ENCODE measurements at places on chromosomes 1 and 21.

- no peak for DNase-seq
Measured at GRCh38 chr1:151553659-151554058, 13.6 kb downstream of the TUFT1 start.

DNA sequence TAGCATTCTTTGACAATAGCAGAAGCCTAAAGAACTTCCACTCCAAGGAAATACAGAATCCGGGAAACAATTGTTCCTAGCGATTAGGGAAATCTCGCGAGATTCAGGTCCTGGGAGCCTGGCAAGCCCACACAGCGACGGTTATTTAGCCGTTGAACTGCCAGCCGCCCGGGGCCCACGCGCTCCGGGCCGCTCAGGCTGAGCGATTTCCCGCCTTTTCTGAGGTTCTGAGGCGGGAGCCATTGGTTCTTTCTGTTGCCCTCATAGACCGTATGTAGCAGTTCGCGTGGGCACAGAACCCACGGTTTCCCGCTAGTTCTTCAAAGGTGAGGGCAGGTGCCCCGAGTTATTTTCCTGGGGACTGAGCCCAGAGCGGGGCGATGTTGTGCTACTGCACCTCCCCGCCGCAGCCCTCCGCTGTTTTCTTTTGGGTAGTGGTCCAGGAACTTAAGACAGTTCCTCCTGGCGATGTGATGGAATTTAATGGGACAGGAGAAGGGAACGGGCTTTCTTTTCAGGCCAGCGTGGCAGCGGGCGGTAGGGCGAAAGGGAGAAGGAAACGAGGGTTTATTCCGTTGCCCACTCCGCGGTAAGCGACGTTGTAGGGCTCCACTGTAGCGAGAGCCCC lies at the start of gene SYCP1:
Gene SYCP1 (plus strand): TSS at position 171 of the 628 bp plus-strand sequence. CDS start 602 bp downstream, outside the sequence.
- no peak for DNase-seq

DNA sequence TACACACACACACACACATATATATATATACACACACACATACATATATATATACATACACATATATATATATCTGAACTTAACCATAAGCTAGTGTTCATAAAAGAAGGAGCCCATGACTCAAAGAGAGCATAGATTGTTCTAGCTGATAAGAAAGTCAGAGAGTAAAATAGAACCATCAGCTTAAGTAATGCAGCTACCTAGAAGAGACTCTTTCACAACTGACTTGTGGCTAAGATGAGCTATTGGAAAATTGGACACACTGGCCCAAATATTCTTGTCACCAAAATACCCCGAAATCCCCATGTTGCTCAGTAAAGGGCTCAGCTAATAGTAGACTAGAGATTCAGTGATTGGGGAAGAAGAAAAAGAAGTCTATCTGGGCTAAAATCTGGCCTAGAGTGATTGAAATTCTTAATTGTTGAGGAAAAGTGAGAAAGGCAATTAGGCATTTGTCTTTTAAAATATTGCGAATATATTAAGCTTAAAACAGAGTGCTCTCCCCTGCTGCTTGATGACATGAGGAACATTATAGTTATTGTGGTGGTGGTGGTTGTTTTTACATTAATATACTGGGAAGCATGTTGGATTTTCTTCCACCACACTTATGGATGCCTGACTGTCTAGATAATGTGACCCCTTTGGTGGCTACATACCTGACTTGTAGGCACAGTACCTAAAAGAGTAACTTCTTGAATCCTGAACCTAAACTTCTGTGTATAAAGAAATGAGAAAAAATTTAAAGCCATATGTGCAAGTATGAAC lies 6.3 kb downstream of the SLAMF1 start:
- DNase-seq: no peak

- DNase-seq: no peak
Measured at GRCh38 chr21:21034036-21034435, 35.8 kb downstream of the NCAM2 start.

GRCh38 chr1:37239225-37239740 lies 205.0 kb upstream of the GRIK3 start:
- no peak for DNase-seq

DNA sequence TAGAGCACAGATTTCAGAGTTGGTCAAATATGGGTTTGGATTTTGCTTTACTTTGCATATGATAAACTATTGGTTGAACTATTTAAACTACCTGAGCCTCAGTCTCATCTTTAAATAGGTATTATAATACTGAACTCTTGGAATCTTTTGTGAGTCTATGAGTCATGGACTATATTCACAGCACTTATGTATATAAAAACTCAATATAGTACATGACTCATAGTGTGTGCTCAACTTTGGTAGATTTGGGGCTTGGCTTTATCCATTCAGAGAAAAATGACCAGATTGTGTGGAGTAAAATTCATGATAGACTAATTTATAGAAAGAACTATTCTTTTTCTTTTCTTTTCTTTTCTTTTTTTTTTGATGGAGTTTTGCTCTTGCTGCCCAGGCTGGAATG lies 28.7 kb downstream of the FCRL3 start:
- DNase-seq: no peak

DNA sequence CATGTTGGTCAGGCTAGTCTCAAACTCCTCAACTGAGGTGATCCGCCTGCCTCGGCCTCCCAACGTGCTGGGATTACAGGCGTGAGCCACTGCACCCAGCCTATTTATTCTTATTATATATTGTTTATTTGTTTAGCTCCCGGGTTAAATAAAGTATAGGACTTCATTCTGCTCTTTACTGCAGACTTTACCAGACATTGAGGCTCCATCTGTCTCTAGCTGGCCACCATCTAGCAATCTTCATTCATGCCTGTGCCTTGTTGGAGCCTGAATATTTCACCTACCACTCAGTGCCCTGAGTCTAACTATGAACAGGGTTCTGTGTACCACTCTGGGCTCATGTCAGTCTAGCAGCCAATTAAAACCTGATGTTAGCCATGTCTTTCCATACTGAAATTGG lies 2.1 kb upstream of the DDAH1 start:
- no peak for DNase-seq

GRCh38 chr1:198007687-198008607 lies 90.8 kb downstream of the LHX9 start:
- DNase-seq: no peak

GRCh38 chr1:221072214-221072613 lies 193.0 kb downstream of the HLX start:
- no peak for DNase-seq

GRCh38 chr1:71738910-71739309 lies 543.4 kb downstream of the NEGR1 start:
- no peak for DNase-seq

- DNase-seq: no peak
Measured at GRCh38 chr1:94795434-94795833, 24.7 kb upstream of the SLC44A3 start.

DNA sequence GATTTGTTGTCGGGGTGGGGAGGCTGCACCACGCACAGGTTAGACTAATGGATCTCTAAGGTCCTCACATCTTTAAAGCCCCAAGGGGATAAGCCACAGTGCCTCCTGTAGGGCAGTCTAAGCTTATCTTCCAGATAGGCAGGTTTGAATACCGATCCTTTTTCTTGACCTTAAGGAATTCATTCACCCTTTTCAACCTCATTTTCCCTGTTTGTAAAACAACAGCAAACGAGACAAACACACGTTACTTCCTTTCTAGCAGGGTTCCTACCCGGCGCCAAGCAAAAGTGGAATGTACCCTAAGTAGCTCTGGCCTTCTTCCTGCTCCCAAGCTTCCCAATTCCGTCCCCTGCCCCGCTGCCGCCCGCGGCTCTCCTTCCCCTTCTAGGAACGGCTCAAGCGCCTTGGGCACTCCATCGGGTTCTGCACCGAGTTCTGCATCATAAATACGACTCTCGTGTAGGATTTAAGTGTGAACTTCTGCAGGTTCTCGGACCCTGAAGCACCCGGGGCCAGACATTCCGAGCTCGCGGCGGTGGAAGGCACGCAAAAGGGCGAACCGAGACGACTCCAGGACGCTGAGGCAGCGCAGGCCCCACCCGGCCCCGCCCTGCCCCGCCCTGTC lies 548 bp upstream of the CDC20 start:
- DNase-seq: no peak

DNA sequence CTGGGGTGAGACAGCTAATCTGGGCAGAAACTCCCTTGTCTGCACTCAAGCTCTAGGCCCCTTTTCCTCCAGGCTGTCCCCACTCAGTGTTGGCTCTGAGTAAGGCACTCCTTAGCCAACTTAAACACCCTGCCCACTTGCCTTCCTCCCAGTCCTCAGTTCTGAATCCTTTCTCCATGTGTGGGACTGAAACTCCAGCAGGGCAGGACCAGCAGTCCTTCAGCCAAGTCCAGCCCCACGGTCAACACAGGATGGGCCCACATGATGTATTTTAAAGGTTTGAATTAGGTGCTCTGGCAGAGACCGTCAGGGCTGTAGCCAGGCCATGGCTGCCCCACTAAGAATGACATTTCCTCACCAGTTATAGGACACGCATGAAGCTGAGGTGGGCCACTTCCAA lies 107.8 kb downstream of the EDEM3 start:
- no peak for DNase-seq

GRCh38 chr1:226181996-226182714 lies 4.4 kb downstream of the ACBD3 start:
- no peak for DNase-seq

DNA sequence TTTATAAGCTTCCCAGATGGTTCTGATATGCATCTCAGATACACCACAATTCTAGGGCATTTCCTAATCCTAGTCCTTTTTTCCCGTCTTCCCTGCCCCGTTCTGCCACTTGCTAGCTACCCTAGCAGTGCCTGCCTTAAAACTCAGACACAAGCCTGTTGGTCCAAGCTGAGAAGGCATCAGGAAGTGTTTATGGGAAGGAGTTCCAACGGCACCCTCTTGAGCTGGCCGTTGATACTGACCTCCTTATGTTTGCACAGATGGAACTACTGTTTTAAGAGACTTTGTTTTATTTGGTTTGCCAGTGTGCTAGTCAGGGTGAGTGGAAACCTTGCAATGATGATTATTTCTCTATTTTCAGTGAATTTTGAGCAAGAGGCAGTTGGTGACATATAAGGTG lies 67.2 kb downstream of the UCK2 start:
- DNase-seq: no peak

DNA sequence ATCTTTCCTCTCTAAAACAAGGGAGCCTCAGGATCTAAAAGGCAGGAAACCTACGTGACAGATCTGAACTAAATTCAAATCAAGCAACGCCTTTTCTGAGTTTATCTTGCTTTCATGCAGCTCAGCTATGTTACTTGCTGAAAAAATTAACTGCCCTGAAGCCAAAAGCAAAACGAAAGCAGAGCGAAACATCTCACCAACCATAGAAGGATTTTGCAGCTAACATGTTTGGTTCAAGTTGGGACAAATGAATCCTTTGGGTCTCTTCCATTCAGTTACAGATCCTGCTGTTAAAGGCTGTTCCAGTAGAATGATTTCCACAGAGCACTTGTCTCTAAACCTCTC lies 482 bp downstream of the SLC2A5 start:
- no peak for DNase-seq

GRCh38 chr21:40652436-40652835 lies 194.5 kb downstream of the DSCAM start:
- no peak for DNase-seq

DNA sequence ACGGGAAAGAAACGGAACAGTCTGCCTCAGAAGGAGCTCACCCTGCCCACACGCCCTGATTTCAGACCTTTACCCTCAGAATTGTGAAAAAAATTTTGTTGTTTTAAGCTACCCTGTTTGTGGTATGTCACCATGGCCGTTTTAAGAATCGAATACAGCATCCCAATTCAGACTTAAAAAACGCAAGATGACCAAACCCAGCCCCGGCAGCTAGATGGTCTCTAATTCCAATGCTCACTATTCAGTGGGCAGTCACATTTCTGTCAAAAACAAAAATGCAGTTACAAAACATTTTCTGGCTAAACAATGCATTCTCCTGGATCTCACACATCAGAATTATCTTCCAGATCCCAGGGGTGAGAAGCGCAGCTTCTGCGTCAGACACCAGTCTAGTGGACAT lies 527.5 kb downstream of the SMYD3 start:
- DNase-seq: no peak

DNA sequence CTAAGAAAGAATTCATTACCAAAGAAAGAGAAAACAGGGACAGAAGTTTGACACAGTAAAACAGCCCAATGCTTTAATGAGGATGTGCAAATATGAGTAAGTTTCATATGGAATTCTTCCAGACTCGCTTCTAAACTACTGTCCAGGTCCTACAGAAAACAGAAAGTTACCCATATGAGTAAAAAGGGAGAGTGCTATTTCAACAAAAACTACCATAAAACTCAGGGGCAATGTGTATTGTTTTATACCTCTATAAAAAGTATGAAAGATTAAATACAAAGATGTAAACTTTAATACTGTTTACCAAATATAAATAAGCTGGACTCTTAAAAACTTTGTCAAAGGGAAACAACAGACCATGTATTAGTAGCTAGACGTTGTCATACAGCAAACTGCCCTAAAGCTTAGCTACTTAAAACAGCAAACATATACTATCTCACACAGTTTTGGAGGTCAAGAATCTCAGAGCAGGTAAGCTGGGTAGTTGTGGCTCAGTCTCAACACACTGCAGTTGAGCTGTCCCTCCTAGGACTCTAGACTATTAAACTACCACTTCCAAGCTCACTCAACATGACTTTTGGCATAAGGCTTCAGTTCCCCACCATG lies 174.9 kb downstream of the COP1 start:
- DNase-seq: no peak

DNA sequence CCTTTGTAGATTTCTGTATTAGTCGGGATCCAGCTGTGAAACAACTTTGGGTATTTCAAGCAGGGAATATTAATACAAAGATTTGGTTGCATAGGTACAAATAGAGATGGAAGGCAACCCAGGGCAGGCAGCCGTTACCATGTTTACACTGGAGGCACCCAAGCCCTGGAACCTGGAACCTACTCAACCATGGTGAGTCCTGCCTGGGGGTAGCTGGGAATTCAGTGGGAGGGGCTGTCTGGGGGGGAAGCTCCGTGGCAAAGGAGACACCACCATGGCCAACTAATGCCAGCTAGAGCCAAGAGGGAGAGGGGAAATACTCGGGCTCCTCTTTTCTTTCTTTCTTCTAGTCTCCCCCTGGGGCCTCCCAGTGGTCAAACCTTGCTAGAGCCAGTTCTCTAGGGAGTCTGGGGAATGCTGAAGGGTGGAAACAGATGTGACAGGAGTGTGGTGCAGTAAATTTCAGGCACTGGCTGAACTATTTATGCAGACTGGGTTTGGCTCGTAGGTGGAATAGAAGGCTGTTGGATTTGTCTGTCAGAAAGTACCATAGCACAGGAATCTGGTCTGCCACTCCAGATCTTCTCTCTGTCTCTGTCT lies 91.9 kb upstream of the CACNA1E start:
- no peak for DNase-seq

- DNase-seq: no peak
Measured at GRCh38 chr1:193404236-193404635, 217.8 kb upstream of the B3GALT2 start.
